ENCODE measurements at places on chromosomes 12 and 14. TPM values are rescaled to one million over a fixed set of nuclear protein-coding genes. Genes with fewer than 3 reads are reported as not detected.

The SNRPF gene
- total RNA-seq: 20.0 TPM

The TAS2R7 gene
- not detected for total RNA-seq

The GPR84 gene
- total RNA-seq: 3.9 TPM

The PLEKHD1 gene
- 0.74 TPM for total RNA-seq

The HCAR3 gene
- 0.22 TPM for total RNA-seq

All from naive thymus-derived CD4-positive, alpha-beta T cell (primary cell).